HFFc6 (cell line): ENCODE measurements at places on chromosomes 7 and 10.

- H3K4me3 ChIP-seq = no peak overlapping the region
- DNase-seq = no peak
- H3K27ac ChIP-seq = no peak overlapping the region; the same call in 1 of the 2 replicates
- peaks cover 38% of the 10 kb centered on the region for H3K4me1 ChIP-seq
- peaks cover 13% of the 10 kb centered on the region; the same call in 1 of the 2 replicates for H3K36me3 ChIP-seq
Observed at GRCh38 chr10:97682042-97682441, 5.0 kb downstream of the AVPI1 start.

- no peaks in the 10 kb centered on the region; the same call in 1 of the 2 replicates for H3K27me3 ChIP-seq
- no peak for DNase-seq
- H3K4me3 ChIP-seq = no peak overlapping the region
- H3K36me3 ChIP-seq = peaks cover 67% of the 10 kb centered on the region
Observed at GRCh38 chr10:131949041-131949862, 32.5 kb downstream of the BNIP3 start.

DNA sequence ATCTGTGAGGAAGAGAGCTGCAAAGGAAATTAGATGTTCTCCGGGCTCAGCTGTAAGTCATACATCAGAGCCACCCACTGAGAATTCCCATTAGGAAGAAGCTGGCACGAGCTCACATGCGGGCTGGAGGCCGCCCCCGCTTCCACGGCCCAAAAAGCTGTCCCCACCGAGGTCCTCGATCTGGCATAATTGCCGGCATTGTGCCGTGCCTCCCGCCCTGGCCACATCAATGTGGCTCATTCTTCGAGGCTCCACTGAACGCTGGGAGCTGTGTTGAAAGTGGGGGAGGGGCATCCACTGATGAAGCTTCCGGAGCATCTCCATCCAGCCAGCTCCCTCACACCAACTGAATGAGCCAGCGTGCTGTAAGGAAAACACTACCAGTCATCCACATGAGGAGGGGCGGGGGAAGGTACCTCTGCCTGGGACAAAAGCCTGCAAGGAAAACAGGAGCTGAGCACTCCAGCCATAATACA, 173.1 kb downstream of the PTPRN2 start:
- DNase-seq = peak; percentile 0
- H3K36me3 ChIP-seq = peaks cover 5% of the 10 kb centered on the region; the same call in 1 of the 2 replicates
- H3K27me3 ChIP-seq = peaks cover 9% of the 10 kb centered on the region
- H3K4me1 ChIP-seq = no peaks in the 10 kb centered on the region

- DNase-seq = no peak
- H3K27me3 ChIP-seq = peaks cover 42% of the 10 kb centered on the region
- H3K27ac ChIP-seq = no peak overlapping the region
- no peaks in the 10 kb centered on the region for H3K36me3 ChIP-seq
Observed at GRCh38 chr10:71427246-71427645, 30.5 kb downstream of the CDH23 start.

- no peak overlapping the region for H3K4me3 ChIP-seq
- no peaks in the 10 kb centered on the region for H3K36me3 ChIP-seq
- H3K27me3 ChIP-seq = no peaks in the 10 kb centered on the region
- no peak overlapping the region for H3K27ac ChIP-seq
Observed at GRCh38 chr7:90910136-90910535, 314.0 kb downstream of the CDK14 start.
